ENCODE measurements at places on chromosomes 5 and 9.
A peak's percentile ranks its signal among the peaks of the same experiment; 100 is the strongest.

- DNase-seq, result no peak
These were observed 25.1 kb downstream of the CDHR2 start for GRCh38 chr5:176574297-176574591.

GRCh38 chr5:35247648-35248034 lies 17.4 kb upstream of the PRLR start:
- DNase-seq, result no peak

- no peak for DNase-seq
These were observed 35.3 kb downstream of the PRDM6 start for GRCh38 chr5:123124126-123124858.

DNA sequence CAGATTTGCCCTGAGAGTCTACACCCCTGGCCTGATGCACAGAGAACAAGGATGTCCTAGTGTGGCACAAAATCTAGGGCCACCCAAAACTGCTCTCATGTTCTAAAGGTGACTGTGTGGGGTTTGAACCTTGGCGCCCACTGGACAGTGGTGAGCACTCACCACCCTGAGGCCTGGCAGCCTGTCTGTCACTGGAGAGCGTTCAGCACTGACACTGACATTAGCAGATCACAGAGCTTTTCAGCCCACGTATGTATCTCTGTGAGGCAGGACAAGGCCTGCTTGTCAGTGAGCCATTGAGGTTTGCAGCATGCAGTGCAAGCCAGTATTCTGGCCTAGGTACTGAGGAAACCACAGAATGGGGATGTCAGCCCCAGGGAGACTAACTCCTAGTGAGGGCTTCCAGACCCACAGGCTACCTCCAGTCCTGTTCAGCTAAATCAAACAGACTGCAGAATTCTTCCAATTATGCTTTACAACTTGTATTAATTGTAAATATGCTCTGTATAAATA lies 38.9 kb upstream of the SLC2A8 start:
- DNase-seq, result no peak

GRCh38 chr5:140194662-140195061 lies 19.7 kb downstream of the CYSTM1 start:
- DNase-seq, result no peak

- peak; percentile 32 for DNase-seq
These were observed 5.6 kb upstream of the IRF1 start for GRCh38 chr5:132496191-132496630.

DNA sequence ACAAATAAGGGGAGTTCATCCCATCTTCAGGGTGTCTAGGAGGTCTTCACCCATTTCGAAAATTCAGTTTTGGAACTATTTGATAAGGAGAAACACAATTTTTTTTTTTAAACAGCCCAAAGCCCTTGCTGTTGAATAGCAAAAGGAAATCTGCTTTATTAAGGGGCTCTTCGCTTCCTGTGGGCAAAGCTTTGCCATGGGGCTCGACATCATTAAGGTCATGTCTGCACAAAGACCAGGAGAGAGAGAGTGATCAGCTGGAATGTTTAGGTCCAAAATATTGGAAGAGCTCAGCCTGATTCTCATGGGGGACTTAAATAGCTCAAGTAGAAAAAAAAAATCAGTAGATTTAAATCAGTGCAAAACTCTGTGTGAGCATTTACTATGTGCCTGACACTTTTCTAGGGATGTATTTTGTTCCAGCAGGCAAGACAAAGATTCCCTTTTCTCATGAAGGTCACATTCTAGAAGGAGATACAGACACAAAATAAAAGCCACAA lies 564.6 kb upstream of the KLF4 start:
- DNase-seq, result no peak

DNA sequence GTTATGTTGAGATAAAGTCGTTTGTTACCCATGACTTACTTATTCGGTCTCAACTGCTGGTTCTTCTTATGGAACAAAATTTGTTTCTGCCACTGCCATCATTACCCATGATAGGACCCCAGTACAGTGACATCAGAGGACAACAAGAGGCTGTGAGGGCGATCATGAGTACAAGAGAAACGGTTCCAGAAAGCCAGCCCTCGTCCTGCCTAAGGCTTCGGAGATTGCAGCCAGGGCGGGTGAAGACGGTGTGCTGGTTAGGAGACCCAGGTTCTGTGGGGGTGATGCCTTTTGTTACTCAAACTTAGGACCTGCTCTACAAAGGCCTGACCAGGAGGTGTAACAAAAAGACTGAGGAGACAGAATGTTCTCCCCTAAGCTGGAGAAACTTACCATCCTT lies 10.9 kb downstream of the FYB1 start:
- no peak for DNase-seq

- DNase-seq, result no peak
These were observed 9.1 kb downstream of the SARDH start for GRCh38 chr9:133728856-133729616.

GRCh38 chr9:96026655-96027213 lies 151.2 kb downstream of the ERCC6L2 start:
- DNase-seq, result no peak

- DNase-seq, result no peak
These were observed 1780.5 kb upstream of the CDH6 start for GRCh38 chr5:29412979-29413378.

DNA sequence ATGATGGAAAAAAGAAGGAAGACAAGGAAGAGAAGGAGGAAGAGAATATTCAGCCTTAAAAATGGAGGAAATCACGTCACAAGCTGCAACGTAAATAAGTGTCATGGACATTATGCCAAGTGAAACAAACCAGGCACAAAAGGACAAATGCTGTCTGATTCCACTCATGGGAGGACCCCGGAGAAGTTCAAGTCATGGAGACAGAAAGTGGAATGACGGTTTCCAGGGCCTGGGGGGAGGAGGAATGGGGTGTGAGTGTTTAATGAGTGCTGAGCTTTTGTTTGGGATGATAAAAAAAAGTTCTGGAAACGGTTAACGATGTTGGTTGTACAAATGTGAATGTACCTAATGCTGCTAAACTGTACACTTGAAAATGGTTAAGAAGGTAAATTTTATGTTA lies 439.5 kb downstream of the GADD45G start:
- DNase-seq, result no peak

- DNase-seq, result no peak
These were observed 78.7 kb upstream of the IRX4 start for GRCh38 chr5:1961304-1961946.

- DNase-seq, result peak; percentile 68
These were observed 18.1 kb downstream of the SLC12A2 start for GRCh38 chr5:128101676-128102075.

- no peak for DNase-seq
These were observed 117.9 kb upstream of the SPATA31C2 start for GRCh38 chr9:88256216-88256615.

- DNase-seq, result peak; percentile 44
These were observed 146.4 kb downstream of the FBXL7 start for GRCh38 chr5:15646371-15646770.

Measured in fibroblast of skin of left quadriceps (primary cell).